Right atrium auricular region (tissue), 2 donors: ENCODE measurements at places on chromosomes 2 and 18. TPM values are rescaled to one million over a fixed set of nuclear protein-coding genes. Genes with fewer than 3 reads are reported as not detected.

The SKA1 gene
- total RNA-seq: not detected

DNA sequence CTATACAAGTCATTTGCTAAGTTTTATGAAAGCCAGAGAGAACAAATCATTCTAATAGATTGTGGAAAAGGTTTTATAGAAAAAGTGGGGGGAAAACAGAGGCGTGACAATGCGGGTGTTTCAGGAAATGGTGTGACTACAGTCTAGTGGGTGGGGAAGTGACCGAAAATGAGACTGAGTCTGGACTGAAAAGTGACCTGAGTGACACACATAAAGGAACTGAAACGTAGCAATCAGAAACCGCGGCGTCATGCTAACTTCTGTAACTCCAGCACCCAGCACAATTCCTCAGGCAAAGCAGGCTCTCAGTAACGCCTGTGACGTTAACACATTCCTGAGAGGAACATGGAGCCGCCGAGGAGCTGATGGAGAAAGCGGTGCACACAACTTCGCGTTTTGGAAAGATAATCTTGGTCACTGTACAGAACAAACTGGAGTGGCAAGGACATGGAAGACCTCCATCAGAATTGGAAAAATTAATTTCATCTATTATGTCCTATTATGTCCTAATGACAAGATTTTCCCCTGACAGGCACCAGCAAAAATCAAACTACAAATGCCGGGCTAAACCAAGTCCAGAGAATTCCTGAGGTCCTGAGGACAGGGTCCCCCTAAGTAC is 1.4 kb upstream of the CD226 start:
- no peak overlapping the region for H3K4me3 ChIP-seq
- H3K4me1 ChIP-seq: peaks cover 5% of the 10 kb centered on the region
- no peak overlapping the region for H3K27ac ChIP-seq
- peak; percentile 83 for DNase-seq
- H3K36me3 ChIP-seq: no peaks in the 10 kb centered on the region

- H3K27me3 ChIP-seq: no peaks in the 10 kb centered on the region
- no peak overlapping the region for H3K27ac ChIP-seq
- no peak for DNase-seq
- H3K4me3 ChIP-seq: no peak overlapping the region
These were observed 158.1 kb upstream of the SLC39A10 start for GRCh38 chr2:195498839-195499490.

DNA sequence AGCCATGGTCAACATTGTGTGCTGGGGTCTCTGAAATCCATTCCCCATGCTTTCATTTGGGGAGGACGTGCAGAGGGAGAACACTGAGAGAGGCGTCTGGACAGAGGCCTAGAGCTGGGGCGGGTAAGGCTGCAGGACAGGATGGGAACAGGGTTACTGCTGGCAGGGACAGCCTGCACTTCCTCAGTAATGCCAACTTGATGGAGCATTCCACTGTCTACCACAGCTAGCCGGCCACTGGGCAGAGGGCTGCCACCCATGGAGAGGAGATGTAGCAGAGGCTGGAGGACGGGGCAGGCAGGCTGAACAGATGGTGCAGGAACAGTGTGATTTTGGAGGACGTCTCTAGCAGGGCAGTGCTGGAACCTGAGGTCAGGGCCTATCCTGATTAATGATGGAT is 29.3 kb downstream of the MRPL33 start:
- no peaks in the 10 kb centered on the region for H3K36me3 ChIP-seq
- peak overlapping the region; percentile 86 for H3K27ac ChIP-seq

The MERTK gene
- 13.7 TPM for total RNA-seq

GRCh38 chr18:335733-336132 is 67.9 kb upstream of the THOC1 start:
- DNase-seq: no peak
- no peaks in the 10 kb centered on the region for H3K36me3 ChIP-seq
- H3K4me1 ChIP-seq: peaks cover 19% of the 10 kb centered on the region
- H3K4me3 ChIP-seq: no peak overlapping the region

GRCh38 chr2:239690651-239691631 is 290.1 kb upstream of the HDAC4 start:
- no peaks in the 10 kb centered on the region for H3K36me3 ChIP-seq
- no peaks in the 10 kb centered on the region for H3K4me1 ChIP-seq
- DNase-seq: peak; percentile 49
- H3K27me3 ChIP-seq: no peaks in the 10 kb centered on the region
- H3K4me3 ChIP-seq: no peak overlapping the region
- no peak overlapping the region for H3K27ac ChIP-seq

GRCh38 chr18:21183670-21184069 is 58.4 kb upstream of the GREB1L start:
- no peak for DNase-seq
- no peak overlapping the region for H3K27ac ChIP-seq
- H3K4me1 ChIP-seq: no peaks in the 10 kb centered on the region
- no peaks in the 10 kb centered on the region for H3K36me3 ChIP-seq
- no peak overlapping the region for H3K4me3 ChIP-seq

DNA sequence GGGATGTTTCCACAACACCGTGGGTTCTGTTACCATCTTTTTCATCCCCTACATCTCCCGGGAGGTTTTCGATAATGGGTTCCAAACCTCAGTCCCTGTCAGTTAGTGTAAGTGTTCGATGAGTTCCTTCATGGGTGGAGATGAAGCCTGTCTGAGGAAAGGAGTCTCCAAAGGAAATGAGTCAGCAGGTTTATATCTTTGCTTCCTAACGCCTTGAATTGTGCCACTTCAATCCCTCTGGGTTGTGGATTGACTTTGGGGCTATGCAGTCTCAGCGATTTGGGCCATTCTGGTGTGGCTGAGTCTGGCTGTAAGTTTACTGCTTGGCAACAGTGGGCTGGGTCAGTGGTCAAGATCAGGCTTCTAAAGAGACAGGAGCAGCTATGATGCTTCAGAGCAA is 1.2 kb downstream of the SERPINB5 start:
- no peak overlapping the region for H3K4me3 ChIP-seq
- DNase-seq: no peak
- no peaks in the 10 kb centered on the region for H3K27me3 ChIP-seq

DNA sequence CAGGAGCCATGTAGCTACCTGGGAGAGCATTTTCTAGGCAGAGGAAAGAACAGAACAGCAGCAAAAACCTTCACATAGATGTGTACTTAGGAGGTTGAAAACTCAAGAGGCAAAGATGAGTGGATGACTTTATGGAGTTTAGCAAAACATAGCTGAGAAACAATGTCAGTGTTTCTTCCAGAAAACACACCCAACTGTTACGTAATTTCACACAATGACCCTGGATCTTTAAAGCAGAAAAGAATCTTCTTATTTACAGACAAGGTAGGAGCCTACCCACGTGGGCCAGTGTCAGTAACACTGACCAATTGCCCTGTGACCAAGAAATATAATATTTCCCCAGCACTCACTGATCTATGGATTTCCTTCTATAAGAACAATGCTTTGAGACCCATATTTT is 254.6 kb downstream of the CDH20 start:
- H3K4me1 ChIP-seq: peaks cover 31% of the 10 kb centered on the region
- no peaks in the 10 kb centered on the region for H3K27me3 ChIP-seq
- H3K27ac ChIP-seq: no peak overlapping the region
- H3K36me3 ChIP-seq: no peaks in the 10 kb centered on the region
- DNase-seq: no peak

The CD8A gene
- 0.39 TPM for total RNA-seq

The CCDC85A gene
- 2.4 TPM for total RNA-seq

- H3K4me3 ChIP-seq: no peak overlapping the region
- no peak overlapping the region for H3K27ac ChIP-seq
- no peaks in the 10 kb centered on the region for H3K4me1 ChIP-seq
- peaks cover 51% of the 10 kb centered on the region for H3K36me3 ChIP-seq
- H3K27me3 ChIP-seq: no peaks in the 10 kb centered on the region
These were observed 39.7 kb downstream of the DYNC1I2 start for GRCh38 chr2:171726847-171727450.

GRCh38 chr18:9571546-9571945 is 42.8 kb downstream of the PPP4R1 start:
- no peak overlapping the region for H3K4me3 ChIP-seq
- no peak for DNase-seq
- H3K27ac ChIP-seq: no peak overlapping the region
- no peaks in the 10 kb centered on the region for H3K27me3 ChIP-seq
- peaks cover 6% of the 10 kb centered on the region for H3K4me1 ChIP-seq

The KDM3A gene
- total RNA-seq: 33.1 TPM

The KLHL41 gene
- total RNA-seq: 44.0 TPM

GRCh38 chr2:88807237-88807962 is 115.9 kb downstream of the RPIA start:
- no peaks in the 10 kb centered on the region for H3K4me1 ChIP-seq
- no peaks in the 10 kb centered on the region for H3K27me3 ChIP-seq
- H3K27ac ChIP-seq: no peak overlapping the region

- H3K4me1 ChIP-seq: no peaks in the 10 kb centered on the region
- H3K27ac ChIP-seq: no peak overlapping the region
- peaks cover 44% of the 10 kb centered on the region for H3K36me3 ChIP-seq
- H3K4me3 ChIP-seq: no peak overlapping the region
- no peak for DNase-seq
These were observed 70.1 kb downstream of the EPAS1 start for GRCh38 chr2:46367286-46367685.

DNA sequence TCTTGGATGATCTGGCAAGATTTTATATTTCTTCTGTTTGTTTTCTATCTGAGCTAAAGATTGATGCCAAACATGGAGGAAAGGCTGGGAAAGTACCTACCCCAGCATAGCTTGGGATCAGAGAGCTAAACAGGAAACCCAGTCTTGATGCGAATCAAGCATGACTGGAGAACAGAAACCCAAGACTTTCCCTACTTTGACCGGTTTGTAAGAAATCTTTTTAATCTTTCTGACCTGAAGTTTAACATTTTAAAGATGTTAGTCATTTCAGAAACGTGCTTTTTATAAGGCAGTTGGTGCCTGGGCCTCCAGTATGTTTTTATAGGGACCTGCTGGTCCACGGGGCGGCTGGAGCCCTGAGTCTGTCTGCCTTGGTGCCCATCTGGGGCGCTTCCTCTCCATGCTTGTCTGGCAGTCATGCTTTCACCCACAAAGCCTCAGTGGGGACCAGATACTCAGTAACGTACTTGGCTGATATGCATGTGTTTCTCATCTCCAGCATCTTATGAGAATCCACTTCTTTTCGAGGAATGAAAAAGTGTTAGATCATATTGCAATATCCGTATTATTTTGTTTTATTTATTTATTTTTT is 266.5 kb downstream of the PTGR3 start:
- no peaks in the 10 kb centered on the region for H3K4me1 ChIP-seq
- no peak overlapping the region for H3K4me3 ChIP-seq
- no peaks in the 10 kb centered on the region for H3K36me3 ChIP-seq

The CFAP65 gene
- total RNA-seq: not detected

The FAM228A gene
- 0.51 TPM for total RNA-seq

- H3K27ac ChIP-seq: no peak overlapping the region
- peaks cover 55% of the 10 kb centered on the region for H3K27me3 ChIP-seq
- no peaks in the 10 kb centered on the region for H3K36me3 ChIP-seq
- H3K4me1 ChIP-seq: peaks cover 73% of the 10 kb centered on the region
- H3K4me3 ChIP-seq: peak overlapping the region; percentile 16
These were observed 2.8 kb downstream of the ONECUT2 start for GRCh38 chr18:57437766-57438671.

DNA sequence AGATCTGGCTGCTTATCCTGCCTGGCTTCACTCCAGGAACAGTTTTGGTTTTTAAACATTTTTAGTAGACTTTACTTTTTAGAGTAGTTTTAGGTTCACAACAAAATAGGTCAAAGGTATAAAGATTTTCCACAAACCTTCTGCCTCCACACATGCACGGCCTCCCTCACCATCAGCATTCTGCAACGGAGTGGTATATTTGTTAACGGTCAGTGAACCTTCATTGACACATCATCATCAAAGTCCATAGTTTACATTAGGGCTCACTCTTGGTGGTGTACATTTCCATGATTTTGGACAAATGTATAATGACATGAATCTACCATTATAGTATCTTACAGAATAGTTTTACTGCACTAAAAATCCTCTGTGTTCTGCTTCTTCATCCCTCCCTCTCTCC is 303.1 kb upstream of the EPAS1 start:
- no peak overlapping the region for H3K27ac ChIP-seq
- no peaks in the 10 kb centered on the region for H3K4me1 ChIP-seq
- no peak overlapping the region for H3K4me3 ChIP-seq
- H3K27me3 ChIP-seq: no peaks in the 10 kb centered on the region
- no peak for DNase-seq

The CHRND gene
- 0.19 TPM for total RNA-seq

The ANKRD62 gene
- not detected for total RNA-seq

The FAM161A gene
- total RNA-seq: 0.41 TPM

DNA sequence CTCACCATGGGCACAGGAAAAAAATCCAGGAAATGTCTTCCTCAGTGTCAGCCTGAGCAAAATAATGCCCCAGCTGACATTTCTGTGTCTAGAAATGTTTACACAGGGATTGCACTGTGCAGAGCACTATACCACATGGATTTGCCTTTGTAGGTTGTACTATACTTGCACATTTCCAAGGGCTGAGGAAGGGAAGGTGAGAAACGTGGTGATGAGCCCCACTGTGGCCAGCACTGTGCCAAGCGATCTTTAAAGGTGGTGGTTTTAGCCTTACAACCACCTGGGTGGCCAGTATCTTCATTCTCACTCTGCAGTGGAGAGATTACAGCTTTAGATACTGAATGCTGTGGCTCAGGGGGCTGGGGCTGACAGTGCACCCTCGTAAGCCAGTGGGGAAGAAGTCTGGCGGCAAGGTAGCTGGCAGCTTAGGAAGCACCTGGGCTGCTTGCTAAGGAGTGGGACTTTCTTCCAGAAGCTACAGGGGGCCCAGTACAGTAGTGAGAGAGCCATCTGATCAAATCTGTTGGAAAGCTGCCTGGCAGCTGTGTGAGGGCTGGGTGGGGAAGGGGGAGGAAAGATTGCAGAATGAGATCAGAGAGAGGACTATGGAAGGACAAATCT is 81.4 kb upstream of the MSH2 start:
- H3K4me3 ChIP-seq: no peak overlapping the region
- H3K27ac ChIP-seq: no peak overlapping the region
- H3K27me3 ChIP-seq: no peaks in the 10 kb centered on the region
- H3K4me1 ChIP-seq: peaks cover 7% of the 10 kb centered on the region

GRCh38 chr18:79555885-79556284 is 123.7 kb upstream of the CTDP1 start:
- no peak for DNase-seq
- H3K4me1 ChIP-seq: no peaks in the 10 kb centered on the region
- H3K27me3 ChIP-seq: no peaks in the 10 kb centered on the region
- H3K27ac ChIP-seq: no peak overlapping the region
- no peak overlapping the region for H3K4me3 ChIP-seq

GRCh38 chr2:27809761-27810241 is 38.3 kb downstream of the MRPL33 start:
- no peaks in the 10 kb centered on the region for H3K4me1 ChIP-seq
- no peak overlapping the region for H3K27ac ChIP-seq
- H3K4me3 ChIP-seq: no peak overlapping the region
- H3K27me3 ChIP-seq: no peaks in the 10 kb centered on the region
- H3K36me3 ChIP-seq: no peaks in the 10 kb centered on the region

The SALL3 gene
- 1.5 TPM for total RNA-seq

The LIPG gene
- 0.93 TPM for total RNA-seq

- no peak overlapping the region for H3K27ac ChIP-seq
- H3K36me3 ChIP-seq: no peaks in the 10 kb centered on the region
- no peaks in the 10 kb centered on the region for H3K4me1 ChIP-seq
- H3K27me3 ChIP-seq: no peaks in the 10 kb centered on the region
- H3K4me3 ChIP-seq: no peak overlapping the region
These were observed 37.0 kb downstream of the ROCK1 start for GRCh38 chr18:21074336-21075323.

- no peaks in the 10 kb centered on the region for H3K27me3 ChIP-seq
- H3K27ac ChIP-seq: no peak overlapping the region
- H3K4me1 ChIP-seq: peaks cover 6% of the 10 kb centered on the region
These were observed 113.5 kb downstream of the PHLPP1 start for GRCh38 chr18:62828852-62829251.

The CPS1 gene
- 1.9 TPM for total RNA-seq

- no peaks in the 10 kb centered on the region for H3K4me1 ChIP-seq
- no peaks in the 10 kb centered on the region for H3K27me3 ChIP-seq
- H3K36me3 ChIP-seq: no peaks in the 10 kb centered on the region
- no peak for DNase-seq
- no peak overlapping the region for H3K4me3 ChIP-seq
These were observed 14.4 kb downstream of the PHLPP1 start for GRCh38 chr18:62729487-62730386.
